Kasumi-1 (cell line): ENCODE measurements at places on chromosomes 1 and 21.

GRCh38 chr1:27427816-27428315 is 35.4 kb downstream of the GPR3 start:
- no peak for DNase-seq

DNA sequence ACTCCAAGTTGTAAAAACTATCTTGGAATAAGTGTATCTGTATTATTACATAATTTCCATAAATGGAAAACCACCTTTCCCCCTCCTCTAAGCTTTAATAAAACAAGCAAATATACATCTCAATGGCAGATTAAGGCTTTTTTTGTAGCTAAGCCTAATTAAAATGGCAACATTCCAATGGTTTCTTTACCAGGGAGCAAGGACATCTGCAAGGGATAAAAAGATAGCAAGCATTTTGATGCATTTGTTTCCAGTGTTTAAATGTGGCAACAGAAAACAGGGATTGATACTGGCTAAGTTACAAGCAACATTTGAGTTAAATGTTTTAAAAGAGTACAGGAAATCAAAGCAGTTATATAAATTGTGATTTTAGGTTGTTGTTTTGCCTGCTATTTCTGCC is 1012.7 kb downstream of the ADGRL2 start:
- no peak for DNase-seq

- no peak for DNase-seq
These were observed 780.6 kb downstream of the LTN1 start for GRCh38 chr21:28212061-28212460.

DNA sequence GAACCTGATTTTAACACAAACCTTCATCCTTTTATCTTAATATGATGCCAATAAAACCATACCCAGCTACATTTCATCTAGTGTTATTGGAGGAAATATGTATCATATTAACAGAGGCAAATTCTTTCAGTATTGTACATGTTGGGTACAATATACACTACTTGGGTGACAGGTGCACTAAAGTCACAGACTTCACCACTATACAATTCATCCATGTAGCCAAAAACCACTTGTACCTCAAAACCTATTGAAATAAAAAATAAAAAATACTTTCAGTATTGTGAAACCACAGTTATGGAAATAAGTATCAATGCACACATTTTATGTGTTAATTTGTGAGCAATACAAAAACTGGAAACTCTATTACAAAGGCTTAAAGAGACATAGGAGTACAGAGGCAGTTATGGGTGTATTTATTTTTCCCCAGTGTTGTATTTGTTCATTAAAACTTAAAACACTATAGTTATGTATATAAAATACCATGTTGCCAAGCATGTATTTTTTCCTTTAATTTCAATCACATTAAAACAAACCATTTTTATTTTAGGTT is 25.1 kb upstream of the GPR88 start:
- no peak for DNase-seq

DNA sequence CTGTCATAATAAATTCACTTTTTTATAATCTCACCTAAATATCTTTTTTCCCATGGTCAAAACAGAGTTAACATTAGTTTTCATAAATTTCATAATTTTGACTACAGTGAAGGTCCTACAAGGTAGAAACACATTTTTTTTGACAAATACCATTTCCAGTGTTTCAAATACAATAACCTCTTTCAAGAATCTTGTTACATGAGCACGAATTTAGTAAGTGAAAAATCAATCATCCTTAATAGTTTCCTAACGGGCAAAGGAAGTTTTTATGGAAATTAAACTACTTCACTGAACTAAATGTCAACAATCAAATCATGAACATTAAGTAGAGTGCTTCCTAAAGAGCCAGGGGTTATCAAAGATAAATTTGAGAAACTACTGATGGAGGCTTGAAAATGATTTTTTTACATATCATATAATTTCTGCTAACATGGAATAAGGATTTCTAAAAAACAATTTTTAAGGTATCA is 35.4 kb downstream of the ABL2 start:
- no peak for DNase-seq

DNA sequence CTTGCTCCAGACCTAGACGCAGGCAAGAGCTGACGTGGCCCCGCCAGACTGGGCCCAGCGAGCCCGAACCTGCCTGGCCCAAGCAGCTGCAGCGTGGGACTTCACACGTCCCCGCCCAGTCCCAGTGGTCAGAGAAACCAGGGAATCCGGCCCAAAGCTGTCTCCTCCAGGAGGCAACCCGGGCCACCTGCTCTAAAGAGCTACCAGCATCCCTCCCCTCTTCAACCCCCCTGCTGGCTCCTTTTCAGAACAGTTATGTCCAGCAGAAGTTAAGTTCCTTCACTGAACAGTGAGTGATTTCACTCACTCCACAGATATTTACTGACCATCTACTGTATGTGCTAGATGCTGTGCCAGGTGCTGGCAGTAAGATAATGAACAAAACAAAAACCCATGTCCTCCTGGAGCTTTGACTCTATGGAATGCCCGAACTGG is 2.1 kb upstream of the EFNA1 start:
- no peak for DNase-seq

- DNase-seq = no peak
These were observed 34.4 kb upstream of the COP1 start for GRCh38 chr1:176241385-176242015.
